ENCODE measurements at places on chromosomes 5 and 9. TPM values are rescaled to one million over a fixed set of nuclear protein-coding genes. Genes with fewer than 3 reads are reported as not detected.

The SHISAL2B gene
- not detected for total RNA-seq

The SLC35A4 gene
- total RNA-seq, result 28.0 TPM

The PROP1 gene
- not detected for total RNA-seq

The AGXT2 gene
- total RNA-seq, result not detected

The WHRN gene
- total RNA-seq, result 0.56 TPM

The SPOCK1 gene
- 173 TPM for total RNA-seq

The CYLC2 gene
- total RNA-seq, result not detected

The C9 gene
- 0.28 TPM for total RNA-seq

The PRDM9 gene
- total RNA-seq, result not detected

The NUTM2G gene
- not detected for total RNA-seq

Data from regular cardiac myocyte (primary cell).